Stimulated activated CD4-positive, alpha-beta T cell treated with anti-CD3 and anti-CD28 coated beads, Interleukin-15, amount 100 ng/mL, for 48 hours (primary cell): ENCODE measurements at places on chromosomes 4 and X.
A peak's percentile ranks its signal among the peaks of the same experiment; 100 is the strongest.

- DNase-seq: no peak
Observed at GRCh38 chr4:3436798-3437581, 4.8 kb upstream of the HGFAC start.

DNA sequence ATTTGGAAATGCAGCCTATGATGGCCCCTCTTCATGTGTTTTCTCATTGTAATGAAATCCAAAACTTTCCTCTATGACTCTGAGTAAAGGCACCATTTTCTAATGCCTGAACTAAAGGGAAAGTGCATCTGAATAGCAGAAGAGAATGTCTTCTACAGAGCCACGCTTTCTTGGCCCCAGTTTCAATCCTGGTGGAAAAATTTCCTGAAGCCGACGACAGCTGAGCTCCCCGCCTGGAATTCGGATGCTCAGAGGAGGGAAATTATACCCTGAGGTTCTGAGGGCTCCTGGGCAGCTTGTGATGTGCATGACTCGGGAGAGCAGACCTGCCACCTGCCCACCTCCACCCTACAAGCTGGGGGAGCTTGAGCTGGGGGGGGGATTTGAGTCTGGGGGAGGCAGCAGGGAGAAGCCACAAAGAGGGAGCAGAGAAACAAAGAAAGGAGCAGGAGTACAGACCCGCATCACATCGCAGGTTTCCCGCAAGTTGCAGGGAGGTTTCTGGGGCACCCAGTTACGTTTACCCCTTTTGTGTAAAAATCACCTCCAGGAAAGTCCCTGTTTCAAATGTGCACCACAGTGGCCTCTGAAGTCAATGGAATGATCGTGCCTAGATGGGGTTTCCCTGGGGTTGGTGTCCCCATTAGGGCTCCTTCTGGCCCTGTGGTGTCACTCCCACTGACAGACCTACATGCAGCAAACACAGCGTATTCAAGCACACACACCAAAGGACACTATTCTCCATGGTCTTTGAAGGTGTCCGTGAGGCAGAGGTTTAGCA is 145.6 kb upstream of the RBPJ start:
- no peak for DNase-seq

GRCh38 chr4:151888367-151888866 is 127.6 kb upstream of the GATB start:
- DNase-seq: no peak

- no peak for DNase-seq
Observed at GRCh38 chr4:28724239-28724638, 1863.6 kb downstream of the STIM2 start.

DNA sequence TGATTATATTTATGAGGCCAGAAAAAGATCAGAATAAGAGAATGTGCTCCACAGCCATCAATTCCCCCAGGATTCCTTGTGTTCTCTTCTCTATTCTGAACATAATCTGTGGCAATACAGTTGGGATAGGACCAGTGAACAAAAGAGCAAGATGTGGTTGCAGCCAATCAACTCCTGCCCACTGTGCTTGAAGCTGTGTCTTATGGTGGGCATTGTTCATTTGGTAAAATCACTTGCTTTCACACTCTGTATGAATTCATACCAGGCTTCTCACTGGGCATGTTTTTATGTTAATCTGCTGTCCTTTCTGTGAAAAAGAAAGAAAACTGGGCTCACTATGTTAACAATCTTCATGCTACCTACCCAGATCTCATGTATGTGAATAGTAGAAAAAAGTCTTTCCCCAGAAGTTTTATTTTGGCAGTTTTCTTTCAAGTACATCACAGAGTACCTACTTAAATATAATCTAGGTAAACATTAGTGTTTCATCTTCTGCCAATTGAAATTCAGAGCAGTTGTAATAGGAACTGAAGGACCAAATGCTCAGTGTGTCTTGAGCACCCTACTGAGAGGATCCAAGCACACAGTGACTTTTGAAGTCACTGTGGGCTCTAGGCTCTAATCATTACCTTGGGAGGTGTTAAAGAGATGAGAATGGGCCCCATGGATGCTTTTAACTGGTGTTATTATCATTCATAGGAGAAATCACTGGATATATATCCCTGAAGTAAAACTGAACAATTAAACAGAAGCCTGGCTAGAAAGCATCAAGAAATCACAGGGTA is 429.2 kb upstream of the TRAM1L1 start:
- no peak for DNase-seq

- DNase-seq: no peak
Observed at GRCh38 chr4:8540072-8540471, 40.1 kb upstream of the GPR78 start.

GRCh38 chr4:8198906-8199593 is at the start of gene SH3TC1:
Gene SH3TC1, plus strand, starts transcription at chr4:8199290. Its CDS starts 5,905 bp downstream, at chr4:8205195.
- DNase-seq: no peak

DNA sequence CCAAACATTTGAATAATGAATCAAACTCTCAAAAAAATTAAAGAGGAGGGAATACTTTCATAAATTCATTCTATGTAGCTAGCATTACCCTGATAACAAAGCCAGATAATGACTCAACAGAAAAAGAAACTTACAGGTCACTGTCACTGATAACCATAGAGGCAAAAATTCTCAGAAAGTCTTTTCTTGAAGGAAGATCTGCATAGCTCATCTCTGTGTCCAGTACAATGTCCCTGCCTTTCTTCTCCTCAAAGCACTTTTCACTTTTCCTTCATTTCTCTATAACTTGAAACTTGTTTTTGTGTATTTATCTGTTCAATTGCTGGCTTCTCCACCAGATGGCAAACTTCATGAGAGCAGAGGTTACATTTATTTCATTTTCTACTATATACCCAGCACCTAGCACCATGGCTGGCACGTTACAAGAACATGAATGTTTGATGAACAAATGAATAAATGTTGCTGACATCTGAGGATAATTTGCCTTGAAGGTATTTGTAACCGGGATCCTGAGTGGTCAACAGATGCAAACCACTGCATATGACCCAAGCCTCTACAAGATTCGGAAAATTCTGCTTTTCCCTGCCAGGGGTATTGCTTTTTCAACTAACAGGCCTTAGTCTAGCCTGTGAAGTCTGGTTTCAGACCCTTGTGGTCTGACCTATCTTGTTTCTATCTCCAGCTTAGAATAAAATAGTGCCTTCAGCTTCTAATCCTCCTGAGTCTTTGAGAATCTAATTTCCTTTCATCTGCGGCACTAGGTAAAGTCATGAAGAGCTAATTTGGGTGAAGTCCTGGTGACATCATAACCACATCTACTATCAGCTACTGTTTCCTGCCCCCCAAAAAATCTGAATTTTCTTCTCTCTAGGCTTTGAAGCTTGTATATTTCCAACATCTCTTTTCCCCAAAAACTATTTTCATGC is 52.5 kb upstream of the ANTXR2 start:
- DNase-seq: no peak

GRCh38 chr4:162450531-162451035 is 286.8 kb upstream of the FSTL5 start:
- DNase-seq: no peak

DNA sequence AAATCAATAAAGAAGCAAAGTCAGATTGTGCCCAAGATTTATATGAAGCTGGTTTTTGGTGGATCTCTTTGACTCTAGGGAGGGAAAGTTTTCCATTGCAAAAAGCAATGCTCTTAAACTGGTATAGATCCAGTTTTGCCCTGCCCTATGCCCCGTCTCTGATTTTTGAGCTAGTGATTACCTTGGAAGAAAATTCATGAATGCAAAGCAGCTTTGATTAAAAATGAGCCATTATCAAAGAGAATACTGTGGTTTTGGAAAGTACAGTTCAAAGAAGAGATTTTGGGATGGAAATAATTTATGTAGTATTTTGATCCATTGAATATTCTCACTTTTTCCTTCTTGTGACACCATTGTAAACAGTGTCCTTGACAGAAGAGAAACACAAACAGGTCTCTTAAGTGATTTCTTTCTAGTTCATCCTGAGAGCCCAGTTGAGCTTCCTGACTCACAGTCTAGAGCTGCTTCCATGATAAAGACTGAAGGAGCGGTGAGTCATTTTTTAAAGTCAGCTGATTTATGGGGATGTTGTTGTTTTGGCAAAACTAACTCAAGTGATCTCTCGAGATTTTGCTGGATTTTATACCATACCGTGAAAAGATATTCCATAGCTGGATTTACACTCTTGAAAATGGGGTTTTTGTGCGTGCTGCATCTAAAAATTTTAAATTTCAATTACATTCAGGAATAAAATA is 76.7 kb downstream of the AFF1 start:
- DNase-seq: no peak

DNA sequence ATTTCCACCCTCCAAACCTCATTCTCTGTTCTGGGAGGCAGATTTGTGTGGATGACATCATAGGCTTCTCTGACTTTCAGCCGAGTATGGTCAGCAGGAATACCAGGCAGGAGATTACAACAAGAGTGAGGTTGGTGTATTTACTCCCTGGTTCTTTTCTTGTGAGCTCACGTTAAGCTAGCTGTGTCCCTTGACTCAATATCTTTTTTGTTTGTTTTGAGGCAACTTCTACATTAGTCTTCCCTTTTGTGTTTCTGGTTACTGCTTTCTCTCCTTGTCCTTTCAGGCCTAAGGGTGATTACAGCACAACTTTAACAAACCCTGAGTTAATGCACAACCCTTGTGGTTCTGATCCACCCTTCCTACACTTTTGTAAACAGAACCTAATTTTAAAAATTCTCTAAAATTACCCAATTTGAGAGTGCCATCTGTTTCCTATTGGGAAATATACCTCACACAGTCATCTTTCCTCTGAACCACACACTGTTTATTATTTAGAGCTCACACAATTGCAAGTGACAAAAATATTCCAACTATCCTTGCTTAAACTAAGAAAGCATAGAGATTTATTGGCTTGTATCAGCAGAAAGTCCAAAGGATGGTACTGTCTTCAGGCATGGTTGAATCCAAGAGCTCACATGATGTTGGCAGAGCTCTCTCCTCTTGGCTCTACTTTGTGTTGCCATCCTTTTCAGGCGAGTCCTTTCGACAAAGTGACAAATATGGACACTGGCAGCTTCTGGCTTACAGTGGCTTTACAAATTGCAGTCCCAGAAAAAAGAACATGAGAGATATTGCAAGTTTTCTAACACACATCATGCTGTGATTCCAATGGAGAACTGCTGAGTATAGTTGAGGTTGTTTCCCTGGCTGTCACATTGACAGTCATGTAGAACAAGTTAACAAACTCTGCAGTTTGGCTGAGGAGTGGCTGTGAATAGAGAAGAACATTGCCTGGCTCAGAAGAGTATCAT is 150.5 kb upstream of the DDIT4L start:
- no peak for DNase-seq

- DNase-seq: no peak
Observed at GRCh38 chrX:97065973-97066372, 182.3 kb downstream of the RPA4 start.

GRCh38 chr4:169658196-169658595 is 37.8 kb downstream of the CLCN3 start:
- DNase-seq: no peak

- DNase-seq: no peak
Observed at GRCh38 chrX:73668779-73669178, 105.8 kb downstream of the CHIC1 start.

GRCh38 chr4:33421887-33422286 is 2701.7 kb downstream of the PCDH7 start:
- no peak for DNase-seq

GRCh38 chr4:89305712-89306437 is 1.7 kb downstream of the GPRIN3 start:
- DNase-seq: no peak

DNA sequence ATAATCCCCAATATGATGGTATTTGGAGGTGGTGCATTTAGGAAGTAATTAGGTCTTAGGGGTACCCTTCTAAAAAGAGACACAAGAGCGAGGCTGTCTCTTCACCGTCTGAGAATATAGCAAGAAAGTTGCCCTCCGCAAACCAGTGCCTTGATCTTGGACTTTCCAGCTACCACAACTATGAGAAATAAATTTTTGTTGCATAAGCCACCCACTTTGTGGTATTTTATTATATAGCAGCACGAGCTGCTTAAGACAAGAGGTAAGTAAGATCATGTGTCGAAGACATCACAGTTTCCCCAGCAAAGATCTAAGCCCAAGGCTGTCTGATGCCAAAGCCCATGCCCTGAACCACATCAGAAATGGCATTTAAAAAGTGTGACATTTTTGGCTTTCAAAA is 9.6 kb upstream of the EXOSC9 start:
- no peak for DNase-seq

DNA sequence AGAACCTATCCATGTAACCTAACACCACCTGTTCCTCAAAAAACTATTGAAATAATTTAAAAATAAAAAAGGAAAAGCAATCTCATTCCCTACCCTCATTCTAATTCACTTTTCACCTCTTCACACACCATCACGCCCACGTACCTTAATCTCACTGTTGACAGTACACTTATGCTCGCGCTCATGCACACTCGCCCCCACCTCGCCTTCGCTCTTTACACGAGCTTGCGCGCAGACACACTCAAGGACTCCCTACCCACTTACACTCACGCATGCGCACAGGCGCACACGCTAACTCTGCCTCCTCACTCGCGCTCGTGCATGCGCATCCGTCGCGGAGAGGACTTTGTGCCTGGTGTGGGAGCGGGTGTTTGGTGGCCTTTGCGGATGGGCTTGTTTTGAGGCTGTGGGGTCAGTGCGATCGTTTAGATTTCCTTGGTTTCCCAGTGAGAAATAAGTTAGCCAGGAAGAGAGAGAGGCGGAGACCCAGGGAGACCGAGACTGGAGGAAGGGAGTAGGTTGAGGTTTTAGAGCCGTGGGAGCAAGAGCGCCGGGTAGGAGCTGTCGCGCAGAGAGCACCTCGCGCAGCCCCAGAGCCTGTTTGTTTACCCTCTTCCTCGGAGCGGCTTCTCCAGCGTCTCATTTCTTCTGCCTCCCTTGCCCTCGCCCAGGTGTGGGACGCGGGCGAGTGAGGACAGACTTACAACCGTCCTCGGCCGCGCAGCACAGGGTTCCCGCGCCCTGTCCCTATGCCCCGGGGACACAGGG is 8.1 kb upstream of the GSX2 start:
- DNase-seq: peak; percentile 44

GRCh38 chr4:153649572-153649991 is 34.5 kb upstream of the TLR2 start:
- no peak for DNase-seq

- no peak for DNase-seq
Observed at GRCh38 chr4:164508771-164509170, 245.2 kb upstream of the SMIM31 start.

GRCh38 chrX:18973527-18974192 is 10.3 kb downstream of the PHKA2 start:
- DNase-seq: no peak

DNA sequence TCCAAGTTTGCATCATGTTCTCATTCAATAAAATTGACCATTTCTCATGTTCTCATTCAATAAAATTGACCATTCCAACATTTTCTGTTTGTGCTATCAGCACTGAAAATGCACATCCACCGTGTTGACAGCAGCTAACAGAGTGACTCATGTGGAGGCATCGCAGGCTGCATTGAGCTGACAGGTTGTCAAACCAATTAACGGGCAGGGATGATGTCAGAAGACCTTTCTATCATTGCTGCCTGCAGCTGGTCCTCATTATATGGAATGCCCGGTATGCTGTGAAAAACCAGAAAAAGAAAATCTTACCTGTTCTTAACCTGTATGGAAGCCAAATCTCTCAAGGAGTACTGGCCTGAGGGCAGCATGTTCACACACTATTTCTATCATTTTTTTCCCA is 202.0 kb downstream of the SMIM20 start:
- no peak for DNase-seq
